ENCODE measurements at places on chromosomes 13 and 19.

DNA sequence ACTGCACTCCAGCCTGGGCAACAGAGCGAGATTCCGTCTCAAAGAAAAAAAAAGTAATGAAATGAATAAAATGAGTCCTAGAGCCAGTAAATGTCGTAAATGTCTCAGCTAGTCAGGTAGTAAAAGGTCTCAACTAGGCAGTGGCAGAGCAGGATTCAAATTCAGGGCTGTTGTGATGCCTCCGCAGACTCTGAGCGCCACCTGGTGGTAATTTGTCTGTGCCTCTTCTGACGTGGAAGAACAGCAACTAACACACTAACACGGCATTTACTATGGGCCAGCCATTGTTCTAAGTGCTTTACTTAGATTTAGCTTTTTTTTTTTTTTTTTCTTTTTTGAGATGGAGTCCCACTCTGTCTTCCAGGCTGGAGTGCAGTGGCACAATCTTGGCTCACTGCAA lies 30.2 kb downstream of the CYP2F1 start:
- peak; percentile 93 for DNase-seq

DNA sequence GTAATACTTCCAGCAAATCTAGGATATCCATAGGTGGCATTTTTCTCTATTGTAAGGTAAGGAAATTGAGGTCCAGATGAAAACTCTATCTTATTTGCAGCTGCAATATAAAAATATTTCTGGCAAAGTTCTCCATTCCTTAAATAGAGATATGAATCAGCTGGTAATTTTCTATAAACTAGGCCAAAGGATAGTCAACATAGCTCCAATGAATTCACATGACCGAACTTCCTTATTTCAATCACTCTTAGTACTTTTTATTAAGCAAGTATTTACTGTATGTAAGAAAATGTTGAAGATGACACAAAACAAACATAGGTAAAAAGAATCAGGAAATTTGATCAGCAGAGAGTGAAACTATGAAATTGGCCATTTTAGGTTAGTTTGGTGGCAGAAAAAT lies 13.0 kb upstream of the LCP1 start:
- DNase-seq = no peak

DNA sequence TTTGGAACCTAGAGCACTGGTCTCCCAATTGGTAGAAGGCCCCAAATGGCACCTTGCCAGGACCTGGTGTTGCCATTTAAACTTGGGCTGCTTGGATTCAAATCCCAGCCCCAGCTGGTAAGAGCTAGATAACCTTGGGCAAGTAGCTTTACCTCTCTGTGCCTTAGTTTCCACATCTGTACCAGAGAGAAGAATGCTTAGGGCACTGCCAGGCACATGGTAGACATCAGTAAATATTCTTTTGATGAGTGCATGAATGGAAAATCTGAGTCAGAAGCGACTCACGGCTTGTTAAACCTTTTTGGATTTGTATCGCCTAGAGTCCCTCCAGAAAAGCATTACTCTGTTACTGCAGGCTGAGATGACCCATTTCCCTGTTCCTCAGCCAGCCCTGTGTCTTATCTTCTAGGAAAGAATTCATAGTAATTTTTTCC lies 90.9 kb downstream of the SIPA1L3 start:
- DNase-seq = no peak

DNA sequence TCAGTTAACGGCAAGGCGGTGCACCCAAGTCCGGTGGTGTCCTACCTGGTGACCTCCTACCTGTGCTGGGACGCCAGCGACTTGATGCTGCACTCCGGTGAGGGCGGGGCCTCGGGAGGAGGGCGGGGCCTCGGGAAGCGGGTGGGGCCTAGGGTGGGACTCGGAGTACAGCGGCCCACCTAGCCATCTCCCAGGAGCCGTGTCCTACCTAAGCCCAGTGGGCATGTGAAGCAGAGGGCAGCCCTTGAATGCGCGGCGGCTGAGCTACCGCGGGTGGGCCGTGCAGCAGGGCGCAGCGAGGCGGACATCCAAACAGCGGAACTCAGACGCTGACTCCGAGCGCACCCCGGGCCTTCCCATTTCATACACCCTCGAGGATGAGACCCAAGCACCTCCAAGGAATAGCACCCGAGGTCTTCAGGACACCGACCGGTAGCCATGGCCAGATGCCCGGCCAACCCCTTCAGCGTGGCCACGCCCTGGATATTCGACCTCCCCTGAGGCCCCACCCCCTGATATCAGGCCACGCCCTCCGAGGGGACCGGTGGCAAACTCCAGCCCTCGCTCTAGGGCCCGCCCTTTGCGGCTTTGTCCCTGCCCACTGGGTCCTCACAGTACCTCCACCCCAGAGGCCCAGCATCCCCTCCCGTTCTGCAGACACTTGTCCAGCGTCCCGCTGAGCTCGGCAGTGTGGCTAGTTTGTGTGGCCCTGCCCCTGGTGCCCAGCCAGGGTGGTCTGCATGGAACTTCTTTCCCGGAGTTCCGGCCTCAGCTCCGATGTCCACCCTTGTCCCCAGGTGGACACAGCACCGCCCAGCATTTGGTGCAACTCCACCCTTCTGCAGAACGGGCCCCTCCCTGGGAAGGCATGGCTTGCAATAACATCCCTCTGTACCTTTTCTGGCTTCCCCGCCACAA lies 5.4 kb downstream of the KLK1 start:
- no peak for DNase-seq

GRCh38 chr13:30301827-30302226 lies 5.5 kb downstream of the KATNAL1 start:
- no peak for DNase-seq

DNA sequence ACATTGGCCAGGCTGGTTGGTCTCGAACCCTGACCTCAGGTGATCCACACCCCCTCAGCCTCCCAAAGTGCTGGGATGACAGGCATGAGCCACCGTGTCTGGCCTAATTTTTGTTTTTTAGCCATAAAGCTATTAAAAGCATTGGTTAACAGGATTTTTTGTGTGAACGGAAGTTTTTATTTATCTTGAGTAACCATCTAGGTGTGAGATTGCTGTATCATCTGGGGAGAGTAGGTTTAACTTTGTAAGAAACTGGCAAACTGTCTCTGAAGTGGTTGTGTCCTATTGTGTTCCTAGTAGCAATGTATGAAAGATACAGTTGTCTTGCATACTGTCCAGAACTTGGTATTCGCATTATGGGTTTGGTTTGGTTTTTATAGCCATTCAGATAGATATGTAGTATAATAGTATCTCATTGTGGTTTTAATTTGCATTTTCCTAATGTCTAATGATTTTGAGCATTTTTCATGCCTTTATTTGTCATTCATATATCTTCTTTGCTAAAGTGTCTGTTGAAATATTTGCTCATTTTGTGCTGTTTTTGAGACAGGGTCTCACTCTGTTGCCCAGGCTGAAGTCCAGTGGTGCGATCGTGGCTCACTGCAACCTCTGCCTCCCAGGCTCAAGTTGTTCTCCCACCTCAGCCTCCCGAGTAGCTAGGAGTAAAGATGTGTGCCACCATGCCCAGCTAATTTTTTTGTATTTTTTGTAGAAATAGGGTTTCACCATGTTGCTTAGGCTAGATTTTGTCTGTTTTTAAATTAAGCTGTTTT lies 13.5 kb upstream of the PLEKHF1 start:
- DNase-seq = no peak

DNA sequence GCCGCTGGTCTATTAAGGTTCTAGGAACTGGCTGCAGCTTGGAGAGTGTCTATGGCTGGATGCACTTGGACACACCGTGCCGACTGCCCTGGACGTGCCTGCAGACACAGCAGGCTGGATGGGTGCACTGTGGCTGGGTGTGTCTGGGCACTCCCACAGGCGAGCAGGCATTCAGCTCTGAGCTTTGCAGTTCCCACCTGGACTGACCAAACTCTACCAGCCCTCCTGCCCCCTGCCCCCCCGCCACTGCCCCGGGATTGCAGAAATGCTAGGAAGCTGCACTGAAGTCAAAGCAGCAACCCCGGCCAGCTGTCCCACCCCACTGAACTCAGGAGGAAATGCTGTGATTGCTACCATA lies 7.0 kb upstream of the LRP3 start:
- no peak for DNase-seq

DNA sequence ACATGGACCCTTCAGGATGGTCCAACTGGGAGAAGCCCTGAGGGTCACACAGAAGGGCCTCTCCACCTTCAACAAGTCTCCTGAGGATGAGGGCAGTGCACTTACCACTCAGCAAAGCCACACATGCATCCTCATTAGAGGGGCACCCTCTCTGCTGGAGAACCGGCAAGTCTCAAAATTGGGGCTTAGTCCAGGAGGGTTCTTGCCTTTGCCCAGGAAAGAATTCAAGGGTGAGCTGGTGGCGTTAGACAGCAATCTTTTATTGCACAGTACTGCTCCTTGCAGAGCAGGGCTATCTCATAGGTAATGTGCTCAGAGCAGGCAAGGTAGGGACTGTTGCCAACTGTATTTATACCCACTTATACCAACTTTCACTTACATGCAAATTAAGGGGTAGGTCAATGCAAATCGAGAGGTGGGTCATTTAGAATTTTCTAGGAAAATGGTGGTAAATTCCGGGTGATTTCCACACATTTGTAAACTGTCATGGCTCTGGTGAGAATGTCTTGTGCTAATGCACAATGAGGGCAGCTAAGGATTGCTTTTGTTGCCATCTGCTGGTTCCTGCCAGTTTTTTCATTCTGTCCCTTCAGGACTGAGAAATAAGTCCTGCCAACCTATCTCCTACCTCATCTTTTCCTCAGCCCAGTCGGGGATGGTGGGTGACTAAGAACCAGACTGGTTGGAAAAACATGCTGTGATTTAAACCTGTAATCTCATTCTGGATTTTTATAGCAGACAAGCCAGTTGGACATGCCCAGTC lies 27.8 kb upstream of the IGSF23 start:
- DNase-seq = no peak

DNA sequence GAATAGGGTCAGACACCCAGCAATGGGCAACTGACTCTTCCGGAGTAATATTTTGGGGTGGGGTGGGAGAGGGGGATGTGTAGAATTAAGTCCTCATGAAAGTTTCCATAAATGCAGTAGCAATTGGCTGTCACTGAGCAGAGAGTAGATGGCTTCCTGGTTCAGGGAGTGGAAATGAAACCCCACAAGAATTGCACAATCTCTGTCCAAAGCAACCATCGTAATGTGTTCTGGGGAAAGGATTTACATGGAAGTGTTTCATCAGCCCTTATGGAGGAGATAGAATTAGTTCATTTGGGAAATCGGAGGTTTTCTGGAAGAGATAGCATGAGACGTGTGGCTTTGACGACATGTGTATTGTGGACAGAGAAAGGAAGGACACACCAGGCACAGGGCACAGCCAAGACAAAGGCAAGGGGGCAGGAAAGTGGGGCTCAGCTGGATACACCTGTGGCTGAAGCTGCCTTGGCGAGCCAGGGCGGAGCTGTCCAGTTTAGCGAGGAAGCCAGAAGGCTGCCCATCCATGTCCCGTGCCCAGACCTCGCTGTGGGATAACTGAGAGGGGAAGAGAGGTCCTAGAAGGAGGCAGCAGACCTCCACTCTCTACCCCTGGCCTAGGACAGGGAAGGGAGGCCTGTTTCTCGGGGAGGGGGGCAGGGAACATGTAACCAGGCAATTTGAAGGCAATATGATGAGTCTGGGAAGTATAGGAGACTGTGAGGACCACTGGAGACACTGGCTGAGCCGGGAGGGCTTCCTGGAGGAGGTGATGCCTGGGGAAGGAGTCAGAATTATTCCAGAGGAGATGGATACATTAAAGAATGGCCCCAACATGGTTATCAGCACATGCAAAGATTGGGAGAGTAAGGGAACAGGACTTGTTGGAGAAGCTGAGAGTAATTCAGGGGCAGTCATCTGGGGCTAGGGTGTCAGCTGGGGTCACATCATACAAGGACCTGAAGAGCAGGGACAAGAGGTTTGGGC lies 2.6 kb upstream of the CLEC4G start:
- no peak for DNase-seq

GRCh38 chr13:51556740-51557139 lies 27.5 kb upstream of the WDFY2 start:
- no peak for DNase-seq

- DNase-seq = peak; percentile 6
Observed at GRCh38 chr19:36488846-36489117, 579 bp downstream of the ZNF566 start.

- DNase-seq = no peak
Observed at GRCh38 chr13:90477216-90477615, 870.3 kb upstream of the MIR17HG start.

GRCh38 chr19:52237197-52237596 lies 32.2 kb upstream of the ZNF766 start:
- DNase-seq = no peak

GRCh38 chr13:72163678-72164077 lies 296.7 kb upstream of the DACH1 start:
- no peak for DNase-seq

DNA sequence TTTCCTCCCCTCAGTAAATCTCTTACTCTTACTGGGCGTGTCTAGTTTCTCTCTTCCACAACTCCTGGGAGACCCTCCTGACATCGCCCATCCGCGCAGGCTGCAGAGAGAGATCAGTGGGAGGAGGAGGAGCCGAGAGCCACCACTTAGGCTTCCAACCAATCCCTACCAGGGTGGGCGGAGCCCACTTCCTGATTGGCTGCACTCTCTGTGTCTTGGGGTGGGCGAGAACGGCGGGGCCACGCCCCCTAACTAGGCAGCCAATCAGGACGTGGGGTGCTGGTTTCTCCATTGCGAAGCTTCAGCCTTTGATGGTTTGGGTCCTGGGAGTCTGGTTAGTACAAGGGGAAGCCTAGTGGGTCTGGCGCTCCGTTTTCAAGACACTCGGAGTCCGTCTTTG lies at the start of gene PMIS2:
TSS of gene PMIS2 (plus strand) at position 326 of the 400 bp plus-strand sequence. CDS start 87 bp downstream, outside the sequence.
- no peak for DNase-seq

- DNase-seq = no peak
Observed at GRCh38 chr19:4393947-4394590, 6.3 kb downstream of the SH3GL1 start.

DNA sequence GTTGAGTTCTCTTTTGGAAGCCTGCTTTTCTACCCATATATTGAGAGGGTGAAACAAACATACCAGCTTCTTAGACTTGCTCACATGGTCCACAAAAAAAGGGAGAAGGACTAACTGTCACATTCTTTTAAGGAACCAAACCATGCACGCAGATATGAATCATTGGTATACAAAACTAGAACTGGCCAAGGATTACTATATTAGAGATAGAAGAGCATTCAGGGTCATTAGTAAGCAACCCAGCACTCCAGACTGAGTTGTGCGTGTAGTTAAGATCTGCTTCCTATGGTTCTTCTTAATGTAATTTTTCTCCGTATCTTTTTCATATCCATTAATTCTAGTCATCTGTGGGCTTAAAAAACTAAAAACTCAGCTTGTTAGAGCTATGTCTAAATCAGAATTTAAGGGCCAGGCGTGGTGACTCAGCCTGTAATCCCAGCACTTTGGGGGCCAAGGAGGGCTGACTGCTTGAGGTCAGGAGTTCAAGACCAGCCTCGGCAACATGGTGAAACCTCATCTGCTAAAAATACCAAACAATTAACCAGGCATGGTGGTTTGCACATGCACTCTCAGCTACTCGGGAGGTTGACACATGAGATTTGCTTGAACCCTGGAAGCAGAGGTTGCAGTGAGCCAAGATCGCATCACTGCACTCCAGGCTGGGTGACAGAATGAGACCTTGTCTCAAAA lies 19.6 kb downstream of the ALG5 start:
- no peak for DNase-seq

- peak; percentile 23 for DNase-seq
Observed at GRCh38 chr19:873084-873483, 13.6 kb downstream of the CFD start.

GRCh38 chr19:37413313-37414084 lies 42.6 kb downstream of the ZNF527 start:
- no peak for DNase-seq

GRCh38 chr13:36124236-36124822 lies 6.9 kb downstream of the DCLK1 start:
- DNase-seq = no peak

GRCh38 chr19:23437901-23438300 lies 42.6 kb upstream of the ZNF91 start:
- no peak for DNase-seq

- no peak for DNase-seq
Observed at GRCh38 chr13:98072476-98072875, 70.4 kb upstream of the FARP1 start.
